A549 treated with DMSO at 1 μM for 4 hours (cell line): ENCODE measurements at places on chromosomes 4 and X. TPM values are rescaled to one million over a fixed set of nuclear protein-coding genes. Genes with fewer than 3 reads are reported as not detected.

Gene FREM3
- total RNA-seq, result not detected in 5 replicates

Gene NXF2
- total RNA-seq, result not detected in 5 replicates

Gene LRIT3
- 0.03 to 0.07 TPM (median 0.06 TPM) in 4 of 5 replicates, not detected in the other for total RNA-seq

Gene FAAH2
- total RNA-seq, result 0.05 to 0.36 TPM (median 0.10 TPM) in 3 of 5 replicates, not detected in the others

Gene HAUS7
- 53.6 to 60.7 TPM (median 57.7 TPM) in 5 replicates for total RNA-seq

Gene MSX1
- total RNA-seq, result 7.5 to 12.4 TPM (median 11.0 TPM) in 5 replicates

Gene GUCY1A1
- not detected in 5 replicates for total RNA-seq

Gene KCTD8
- not detected in 5 replicates for total RNA-seq

Gene CPXCR1
- total RNA-seq, result not detected in 5 replicates

Gene TMPRSS11F
- not detected in 5 replicates for total RNA-seq

Gene CC2D2A
- 12.2 to 16.4 TPM (median 13.2 TPM) in 5 replicates for total RNA-seq

Gene AASDH
- total RNA-seq, result 3.0 to 4.3 TPM (median 3.7 TPM) in 5 replicates

Gene GLUD2
- 2.2 to 3.1 TPM (median 2.4 TPM) in 5 replicates for total RNA-seq

Gene HSFX4
- not detected in 5 replicates for total RNA-seq

Gene AFF2
- total RNA-seq, result not detected in 5 replicates

Gene ATP1B4
- not detected in 5 replicates for total RNA-seq

Gene CT45A2
- total RNA-seq, result not detected in 5 replicates

Gene C4orf51
- not detected in 5 replicates for total RNA-seq

Gene GLOD5
- total RNA-seq, result not detected in 5 replicates

Gene FGA
- total RNA-seq, result 6.0 to 9.4 TPM (median 8.1 TPM) in 5 replicates

Gene GAB3
- 0.30 to 0.76 TPM (median 0.42 TPM) in 5 replicates for total RNA-seq

Gene TMEM31
- 0.14 to 0.16 TPM in 2 of 5 replicates, not detected in the others for total RNA-seq

Gene KIAA1210
- total RNA-seq, result 0.01 TPM in 1 of 5 replicates, not detected in the others

Gene EREG
- total RNA-seq, result 36.8 to 62.3 TPM (median 54.9 TPM) in 5 replicates

Gene TCEAL6
- total RNA-seq, result not detected in 5 replicates

Gene UGT2B10
- total RNA-seq, result 0.10 TPM in 1 of 5 replicates, not detected in the others

Gene GK
- total RNA-seq, result 1.6 to 2.6 TPM (median 1.8 TPM) in 5 replicates

Gene F8
- 3.8 to 5.5 TPM (median 4.3 TPM) in 5 replicates for total RNA-seq

Gene SORCS2
- total RNA-seq, result 3.1 to 6.0 TPM (median 4.7 TPM) in 5 replicates

Gene ASB9
- total RNA-seq, result 21.5 to 25.6 TPM (median 22.1 TPM) in 5 replicates

Gene F8A2
- not detected in 5 replicates for total RNA-seq

Gene PITX2
- 1.0 to 1.6 TPM (median 1.3 TPM) in 5 replicates for total RNA-seq

Gene SLC2A9
- total RNA-seq, result 0.23 to 0.84 TPM (median 0.36 TPM) in 5 replicates

Gene ZNF81
- total RNA-seq, result 3.4 to 7.7 TPM (median 5.6 TPM) in 5 replicates
